ENCODE measurements at places on chromosomes 16 and 17.

- no peak for DNase-seq
Observed at GRCh38 chr17:2057760-2058585, 3.1 kb downstream of the HIC1 start.

- DNase-seq = no peak
Observed at GRCh38 chr17:5783851-5784250, 199.5 kb upstream of the NLRP1 start.

GRCh38 chr16:86455640-86456039 lies 54.7 kb upstream of the FOXF1 start:
- DNase-seq = peak; percentile 79

DNA sequence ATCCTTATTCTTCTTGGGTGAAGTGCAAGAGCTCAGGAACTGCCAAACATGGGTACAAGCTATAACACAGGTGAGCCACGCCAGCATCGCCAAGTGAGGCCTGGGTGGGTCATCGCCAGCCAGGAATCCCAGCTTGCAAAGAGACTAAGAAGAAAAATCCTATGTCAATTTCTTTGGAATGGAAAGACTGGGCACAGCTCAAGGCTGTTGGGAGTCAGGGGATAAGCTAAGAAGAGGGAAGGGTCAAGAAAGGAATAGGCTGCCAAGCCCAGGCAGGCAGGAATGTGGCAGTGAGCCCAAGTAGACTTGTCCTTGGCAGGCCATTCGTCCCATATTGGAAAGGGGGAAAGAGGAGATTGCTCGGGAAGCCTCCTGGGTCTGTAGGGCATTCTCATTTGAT lies 191.4 kb upstream of the CDH5 start:
- DNase-seq = no peak

DNA sequence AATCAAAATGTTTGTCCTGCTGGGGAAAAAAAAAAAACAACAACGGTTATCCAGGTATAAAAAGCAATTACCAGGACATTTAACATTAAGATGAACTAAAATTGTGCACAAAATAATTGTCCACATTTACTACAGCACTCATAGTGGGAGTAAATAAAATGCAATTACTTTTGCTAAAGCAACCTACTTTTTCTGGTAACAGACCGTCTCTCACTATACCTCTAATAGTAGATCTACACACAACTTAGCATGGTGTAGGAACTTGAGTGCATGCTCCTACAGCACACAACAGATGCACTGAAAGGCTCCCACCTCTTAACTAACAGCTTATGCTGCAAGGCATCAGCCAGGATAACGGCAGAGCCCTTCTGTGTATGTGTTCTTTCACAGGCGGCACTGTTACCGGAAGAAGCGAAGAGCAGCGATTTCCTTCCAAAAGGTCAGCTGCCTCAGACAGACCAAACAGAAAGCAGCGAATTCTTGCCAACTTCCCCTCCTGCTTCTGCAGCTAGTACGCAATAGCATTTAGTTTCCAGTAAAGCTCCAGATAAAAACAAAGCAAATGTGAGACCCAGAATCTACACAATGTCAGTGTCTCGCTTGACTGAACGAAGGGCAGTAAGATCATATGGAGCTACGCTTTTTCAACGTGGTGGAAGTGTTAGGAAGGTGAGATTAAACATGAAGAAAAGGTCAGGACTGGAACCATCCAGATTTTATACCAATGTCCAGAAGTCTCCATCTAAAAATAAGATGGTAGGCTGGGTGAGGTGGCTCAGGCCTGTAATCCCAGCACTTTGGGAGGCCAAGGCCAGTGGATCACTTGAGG lies 27.6 kb downstream of the STAT5B start:
- peak; percentile 70 for DNase-seq

DNA sequence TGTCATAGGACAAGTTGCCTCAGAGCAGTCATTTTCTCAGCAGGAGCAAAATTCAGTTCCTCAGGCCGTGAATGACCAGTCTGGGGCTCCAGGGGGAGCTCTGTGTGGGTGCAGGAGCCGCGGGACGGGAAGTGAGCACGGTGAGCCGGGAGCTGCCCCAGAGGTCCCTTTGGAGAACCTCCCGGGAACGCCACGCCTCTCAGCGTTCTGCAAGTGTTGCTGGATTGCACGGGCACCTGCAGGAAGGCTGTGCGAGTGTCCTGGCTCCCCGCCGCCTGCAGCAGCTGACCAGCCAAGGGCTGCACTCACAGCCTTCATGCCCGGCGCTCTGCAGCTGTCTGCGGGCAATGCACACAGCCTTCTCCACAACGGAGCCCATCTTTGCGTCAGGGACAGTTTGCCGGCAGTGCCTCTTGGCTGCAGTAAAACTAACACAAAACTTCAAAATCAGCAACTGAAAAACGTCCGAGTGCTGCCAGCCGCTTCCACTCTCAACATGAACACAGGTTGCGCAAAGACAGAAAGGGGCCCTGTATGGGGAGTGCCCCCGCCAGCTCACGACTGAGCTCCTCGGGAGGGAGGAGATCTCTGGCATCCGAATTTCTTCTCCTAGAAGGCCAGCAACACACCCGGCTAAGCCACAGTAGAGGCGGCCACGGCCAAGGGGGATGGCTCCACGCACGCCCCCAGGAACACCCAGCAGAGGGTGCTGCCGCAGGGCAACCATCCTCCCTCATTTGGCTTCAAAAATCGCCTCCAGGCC lies 16.0 kb downstream of the NDUFAF8 start:
- DNase-seq = peak; percentile 81

- DNase-seq = no peak
Observed at GRCh38 chr17:43814026-43814425, 18.9 kb downstream of the MPP3 start.

DNA sequence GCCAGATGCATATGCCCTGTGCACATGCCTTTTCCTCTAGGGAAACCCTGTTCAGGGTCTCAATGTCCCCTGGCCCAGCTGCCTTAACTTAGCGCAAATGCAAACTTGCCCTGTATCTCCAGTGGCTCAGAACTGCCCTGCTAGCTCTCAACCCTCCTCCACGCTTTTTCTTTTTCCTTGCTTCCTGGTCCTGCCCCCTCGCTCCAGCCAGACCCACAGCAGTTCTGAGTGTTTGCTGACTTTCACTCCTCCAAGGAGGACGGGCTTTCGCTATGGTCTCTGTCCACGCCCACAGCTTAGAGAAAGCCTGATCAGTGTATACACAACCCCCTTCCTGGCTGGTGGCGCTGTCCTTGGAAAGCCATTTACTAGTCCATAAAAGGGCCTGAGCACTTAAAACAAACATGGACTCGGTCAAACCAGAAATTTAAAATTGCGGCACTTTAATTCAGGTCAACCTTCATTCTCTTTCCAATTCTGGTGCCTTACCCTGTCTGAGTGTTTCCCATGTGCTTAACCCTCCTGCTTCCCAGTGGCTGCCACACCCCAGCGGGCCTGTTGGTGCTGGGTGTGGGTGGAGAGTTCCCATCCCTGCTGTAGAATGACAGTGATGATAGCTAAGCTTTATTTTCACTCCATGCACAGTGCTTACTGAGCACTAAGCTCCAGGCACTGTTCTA lies 15.6 kb upstream of the TMEM98 start:
- peak; percentile 91 for DNase-seq

- no peak for DNase-seq
Observed at GRCh38 chr17:77604301-77604972, 354.1 kb upstream of the TNRC6C start.

DNA sequence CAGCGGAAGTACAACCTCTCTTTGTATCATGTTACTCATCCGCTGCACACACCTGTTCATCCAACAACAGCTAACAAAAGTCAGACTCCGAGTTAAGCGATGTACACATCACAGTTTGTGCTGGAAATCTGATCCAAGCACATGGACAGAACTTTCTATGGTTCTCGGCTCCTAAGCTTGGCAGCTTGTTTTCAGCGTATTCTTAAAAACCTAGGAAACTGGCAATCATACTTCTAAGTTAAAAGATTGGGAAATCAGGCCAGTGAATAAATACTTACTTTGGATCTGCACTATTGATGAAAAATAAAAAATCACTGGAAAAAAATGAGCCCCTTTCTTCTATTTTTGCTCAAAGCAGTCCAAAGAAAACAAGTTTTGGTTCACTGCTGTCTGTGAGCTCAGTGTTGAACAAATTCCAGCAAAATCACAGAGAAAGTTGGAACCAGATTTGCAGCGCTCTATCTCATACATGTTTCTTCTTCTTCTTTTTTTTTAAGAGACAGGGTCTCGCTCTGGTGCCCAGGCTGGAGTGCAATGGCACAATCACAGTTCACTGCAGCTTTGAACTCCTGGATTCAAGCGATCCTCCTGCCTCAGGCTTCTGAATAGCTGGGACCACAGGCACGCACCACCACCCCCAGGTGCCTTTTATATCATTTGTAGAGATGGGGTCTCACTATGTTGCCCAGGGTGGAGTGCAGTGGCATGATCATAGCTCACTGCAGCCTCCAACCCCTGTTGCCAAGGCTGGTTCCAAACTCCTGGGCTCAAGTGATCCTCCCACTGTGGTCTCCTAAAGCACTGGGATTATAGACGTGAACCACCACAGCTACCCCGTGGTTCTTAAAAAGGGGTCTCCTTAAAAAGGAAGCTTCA lies 71.6 kb upstream of the CREBBP start:
- DNase-seq = peak; percentile 13

GRCh38 chr16:22071331-22071910 lies 20.9 kb upstream of the VWA3A start:
- no peak for DNase-seq

GRCh38 chr16:73361061-73361460 lies 313.1 kb upstream of the ZFHX3 start:
- no peak for DNase-seq

- no peak for DNase-seq
Observed at GRCh38 chr17:70181376-70181775, 12.0 kb downstream of the KCNJ2 start.

DNA sequence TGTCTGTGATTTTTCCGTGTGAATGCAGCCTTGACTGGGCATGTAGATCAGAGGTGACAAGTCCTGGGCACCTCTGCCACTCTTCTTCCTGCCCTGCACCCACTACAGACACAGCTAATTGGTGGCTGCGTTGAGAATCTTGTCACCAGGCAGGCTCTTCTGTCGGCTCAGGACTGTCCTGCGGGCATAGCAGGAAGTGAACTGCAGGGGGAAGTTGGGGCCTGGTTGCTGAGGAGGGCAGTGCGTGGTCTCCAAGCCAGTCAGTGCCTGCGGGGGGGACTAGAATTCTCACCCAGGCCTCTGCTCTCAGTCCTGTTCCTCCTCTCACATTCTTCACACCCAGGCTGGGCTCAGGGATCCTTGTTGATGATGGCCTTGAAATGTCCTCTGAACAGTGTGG lies 50.5 kb downstream of the JPH3 start:
- no peak for DNase-seq

- DNase-seq = peak; percentile 72
Observed at GRCh38 chr17:42843358-42843934, 934 bp upstream of the AOC2 start.

DNA sequence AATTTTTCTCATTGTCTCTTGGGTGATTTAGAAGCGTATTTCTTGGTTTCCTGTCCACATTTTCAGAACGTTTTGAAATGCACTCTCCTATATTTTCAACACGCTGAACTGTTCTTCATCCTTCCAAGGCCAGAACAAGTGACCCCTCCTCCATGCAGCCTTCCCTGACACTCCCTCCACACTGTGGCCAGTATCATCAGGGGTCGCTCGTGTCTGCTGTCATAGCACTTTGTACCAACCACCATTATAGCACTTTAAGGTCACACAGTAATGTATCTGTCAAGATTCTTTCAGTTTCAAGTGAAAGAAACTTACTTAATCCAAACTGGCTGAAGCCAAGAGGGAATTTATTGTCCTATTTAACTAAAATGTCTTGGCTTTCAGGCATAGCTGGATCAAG lies 17.5 kb upstream of the IL21R start:
- DNase-seq = no peak

GRCh38 chr16:25966172-25967097 lies 274.7 kb downstream of the HS3ST4 start:
- no peak for DNase-seq

DNA sequence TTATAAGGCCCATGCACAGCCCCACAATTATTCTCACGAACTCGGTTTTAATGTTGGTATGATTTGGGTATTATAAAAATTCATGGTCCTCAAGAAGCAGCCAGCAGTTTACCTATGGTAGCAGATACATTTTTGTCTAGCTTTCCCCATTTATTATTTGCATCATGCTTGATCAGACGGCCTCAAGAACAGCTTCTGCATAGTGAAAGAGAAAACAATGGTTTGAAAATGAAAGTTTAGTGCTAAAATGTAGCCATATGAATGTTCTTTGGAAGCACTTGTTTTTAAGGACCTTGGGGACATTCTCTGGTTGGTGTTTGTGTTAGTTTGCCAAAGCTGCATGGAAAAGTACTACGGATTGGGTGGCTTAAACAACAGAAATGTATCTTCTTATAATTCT lies 72.4 kb upstream of the CPHXL start:
- no peak for DNase-seq

- DNase-seq = peak; percentile 88
Observed at GRCh38 chr17:34299956-34300577, 14.5 kb downstream of the CCL11 start.

- no peak for DNase-seq
Observed at GRCh38 chr17:45430738-45431530, 1.7 kb downstream of the ARHGAP27 start.

DNA sequence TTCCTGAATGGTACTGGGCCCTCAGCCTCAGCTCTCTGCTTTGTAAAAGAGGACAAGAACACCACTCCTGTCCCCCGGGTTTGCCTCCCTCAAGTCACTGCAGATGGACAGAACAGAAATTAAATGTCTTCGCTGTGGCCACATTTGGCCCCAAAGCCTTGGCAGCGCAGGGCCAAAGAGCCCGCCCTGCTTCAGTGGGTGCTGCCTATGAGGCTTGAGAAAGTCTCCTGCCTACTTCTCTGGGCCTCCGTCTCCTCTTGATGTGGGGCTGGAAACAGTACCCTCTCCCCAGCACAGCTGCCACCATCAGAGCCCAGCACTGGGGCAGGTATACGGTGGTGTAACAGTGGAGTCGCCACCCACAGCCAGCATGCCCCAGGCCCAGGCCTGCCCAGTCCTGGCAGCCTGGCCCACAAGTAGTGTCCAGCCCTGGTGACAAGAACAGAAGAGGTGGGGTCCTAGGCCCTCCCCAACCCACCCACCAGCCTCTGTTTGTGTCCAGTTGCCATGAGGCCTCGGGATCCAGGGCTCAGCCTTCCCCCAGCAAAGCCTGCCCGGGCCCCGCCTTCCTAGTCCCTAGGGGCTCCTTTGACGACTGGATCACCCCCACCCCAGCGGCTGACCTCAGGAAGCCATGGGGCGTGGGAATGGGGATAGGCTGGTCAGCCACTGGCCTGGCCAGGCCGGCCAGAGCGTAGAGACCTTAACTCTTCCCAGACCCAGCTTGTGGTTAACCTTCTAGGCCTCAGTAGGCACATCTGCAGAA lies 3.9 kb upstream of the TPPP3 start:
- no peak for DNase-seq

- DNase-seq = no peak
Observed at GRCh38 chr16:70483426-70483825, 29.0 kb downstream of the FCSK start.

- no peak for DNase-seq
Observed at GRCh38 chr17:57993471-57994365, 5.7 kb upstream of the VEZF1 start.
